ENCODE measurements at places on chromosomes 7 and 10.

- no peak for DNase-seq
Measured at GRCh38 chr10:131651674-131652437, 249.0 kb upstream of the PPP2R2D start.

- no peak for DNase-seq
Measured at GRCh38 chr7:87432536-87432935, 42.9 kb downstream of the ABCB4 start.

DNA sequence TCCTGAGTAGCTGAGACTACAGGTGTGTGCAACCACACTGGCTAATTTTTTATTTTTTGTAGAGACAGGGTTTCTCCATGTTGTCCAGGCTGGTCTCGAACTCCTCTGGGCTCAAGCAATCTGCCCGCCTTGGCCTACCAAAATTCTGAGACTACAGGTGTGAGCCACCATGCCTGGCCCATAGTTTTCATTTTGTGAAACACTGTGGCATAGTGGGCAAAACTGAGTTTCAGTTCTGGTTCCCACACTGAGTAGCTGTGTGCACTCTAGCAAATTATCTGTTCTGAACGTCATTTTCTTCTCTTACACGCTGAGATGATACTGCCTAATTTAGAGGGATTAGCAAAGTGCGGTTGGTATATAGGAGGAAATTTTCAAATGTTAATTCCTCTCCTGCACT, 13.5 kb downstream of the ATP5MK start:
- DNase-seq: no peak

DNA sequence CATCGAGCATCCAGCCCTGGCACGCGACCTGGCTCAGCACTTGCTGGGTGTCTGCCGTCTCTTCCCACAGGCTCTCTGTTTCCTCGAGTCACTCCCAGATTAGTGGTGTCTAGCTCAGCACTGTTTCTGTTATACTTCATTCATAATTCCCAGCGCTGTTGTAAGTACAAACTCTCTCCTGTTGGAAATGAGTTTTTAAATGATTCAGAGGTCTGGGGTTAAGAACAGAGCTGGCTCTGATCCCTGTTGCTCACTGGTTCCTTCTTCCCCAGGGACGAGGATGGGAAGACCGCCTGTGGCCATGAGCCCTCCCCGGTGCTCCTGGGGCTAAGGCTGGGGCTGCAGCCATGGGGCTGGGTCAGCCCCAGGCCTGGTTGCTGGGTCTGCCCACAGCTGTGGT, 17.3 kb upstream of the C10orf95 start:
- DNase-seq: no peak

DNA sequence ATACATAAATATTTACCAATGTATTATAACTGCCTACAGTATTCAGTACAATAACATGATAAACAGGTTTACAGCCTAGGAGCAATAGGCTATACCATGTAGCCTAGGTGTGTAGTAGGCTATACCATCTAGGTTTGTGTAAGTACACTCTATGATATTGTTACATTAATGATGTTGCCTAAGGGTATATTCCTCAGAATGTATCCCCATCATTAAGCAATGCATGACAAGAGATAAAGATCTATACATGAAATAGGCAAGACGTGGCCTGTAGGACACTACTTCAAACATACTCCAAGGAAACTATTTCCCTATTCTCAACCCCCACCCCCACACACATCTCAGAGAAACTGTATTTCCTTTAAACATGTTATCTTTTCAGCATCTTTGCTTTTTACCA, 15.3 kb upstream of the ADAM22 start:
- no peak for DNase-seq

- no peak for DNase-seq
Measured at GRCh38 chr10:131852176-131852822, 48.5 kb upstream of the PPP2R2D start.

DNA sequence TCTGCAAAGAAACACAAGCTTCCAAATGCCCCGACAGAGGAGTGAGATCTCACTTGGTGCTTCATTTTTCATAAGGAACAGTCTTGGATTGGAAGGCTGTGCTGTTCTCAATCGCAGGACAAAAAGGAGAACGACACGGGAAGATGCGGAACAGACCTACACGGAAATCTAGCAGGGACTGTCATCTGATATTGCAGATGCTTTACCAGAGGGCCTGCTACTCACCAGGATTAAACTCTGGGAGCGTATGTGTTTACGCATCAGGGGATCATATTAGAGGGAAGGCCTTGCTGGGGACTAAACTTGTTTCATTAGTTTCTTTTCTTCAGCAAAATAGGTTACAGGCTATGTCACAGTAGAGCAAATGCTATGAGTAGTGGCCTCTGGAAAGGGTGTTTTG, 82.8 kb upstream of the EEPD1 start:
- DNase-seq: no peak

GRCh38 chr7:46003896-46004875, 83.1 kb upstream of the IGFBP3 start:
- DNase-seq: no peak

GRCh38 chr10:64332551-64332950, 811.4 kb downstream of the REEP3 start:
- no peak for DNase-seq

GRCh38 chr7:98978672-98979071, 100.3 kb downstream of the TRRAP start:
- DNase-seq: no peak

GRCh38 chr7:111051832-111052231, 39.1 kb upstream of the LRRN3 start:
- no peak for DNase-seq

- no peak for DNase-seq
Measured at GRCh38 chr7:135768467-135768866, 19.9 kb upstream of the FAM180A start.

DNA sequence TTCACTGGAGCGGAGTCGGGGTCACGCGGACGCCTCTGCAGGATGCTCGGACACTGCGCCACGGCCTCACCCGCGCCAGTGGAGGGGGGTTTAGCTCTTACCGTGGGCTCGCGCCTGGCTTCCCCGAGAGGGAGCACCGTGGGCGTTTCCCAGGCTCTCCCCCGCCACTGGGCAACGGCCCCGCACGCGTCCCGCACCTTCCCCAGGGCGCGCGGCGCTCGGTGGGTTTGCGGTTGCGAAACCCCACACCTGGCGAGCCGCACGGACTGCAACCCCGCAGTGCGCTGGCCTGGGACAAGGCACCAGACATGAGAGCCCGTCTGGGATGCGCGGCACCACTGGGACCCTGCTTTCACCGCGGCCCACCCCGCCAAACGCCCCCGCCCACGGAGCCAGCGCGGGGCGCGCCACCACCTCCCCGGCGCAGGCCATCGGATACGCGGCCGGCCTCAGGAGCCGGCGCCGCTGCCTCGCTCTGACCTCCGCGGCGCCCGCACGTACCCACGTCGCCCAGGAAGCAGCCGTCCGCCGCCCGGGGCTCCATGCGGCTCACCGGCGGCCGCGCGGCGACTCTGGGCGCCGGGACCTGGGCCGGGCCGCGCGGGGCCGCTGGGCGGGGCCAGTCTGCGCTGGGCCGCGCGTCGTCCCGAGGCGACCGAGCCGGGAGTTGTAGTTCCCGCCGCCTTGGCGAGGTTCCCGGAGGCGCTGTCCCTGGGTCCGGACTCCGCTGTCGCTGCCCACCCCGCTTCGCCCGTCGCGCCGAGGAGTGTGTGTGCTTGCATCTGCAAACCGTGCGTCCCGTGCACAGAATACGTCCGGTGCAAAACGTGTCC, at the start of gene ASB13:
Gene ASB13, minus strand, starts transcription at position 588 of the 833 bp plus-strand sequence. Its CDS starts 44 bp downstream, at position 544.
- peak; percentile 12 for DNase-seq

- DNase-seq: no peak
Measured at GRCh38 chr10:29512425-29512974, 122.3 kb downstream of the SVIL start.

DNA sequence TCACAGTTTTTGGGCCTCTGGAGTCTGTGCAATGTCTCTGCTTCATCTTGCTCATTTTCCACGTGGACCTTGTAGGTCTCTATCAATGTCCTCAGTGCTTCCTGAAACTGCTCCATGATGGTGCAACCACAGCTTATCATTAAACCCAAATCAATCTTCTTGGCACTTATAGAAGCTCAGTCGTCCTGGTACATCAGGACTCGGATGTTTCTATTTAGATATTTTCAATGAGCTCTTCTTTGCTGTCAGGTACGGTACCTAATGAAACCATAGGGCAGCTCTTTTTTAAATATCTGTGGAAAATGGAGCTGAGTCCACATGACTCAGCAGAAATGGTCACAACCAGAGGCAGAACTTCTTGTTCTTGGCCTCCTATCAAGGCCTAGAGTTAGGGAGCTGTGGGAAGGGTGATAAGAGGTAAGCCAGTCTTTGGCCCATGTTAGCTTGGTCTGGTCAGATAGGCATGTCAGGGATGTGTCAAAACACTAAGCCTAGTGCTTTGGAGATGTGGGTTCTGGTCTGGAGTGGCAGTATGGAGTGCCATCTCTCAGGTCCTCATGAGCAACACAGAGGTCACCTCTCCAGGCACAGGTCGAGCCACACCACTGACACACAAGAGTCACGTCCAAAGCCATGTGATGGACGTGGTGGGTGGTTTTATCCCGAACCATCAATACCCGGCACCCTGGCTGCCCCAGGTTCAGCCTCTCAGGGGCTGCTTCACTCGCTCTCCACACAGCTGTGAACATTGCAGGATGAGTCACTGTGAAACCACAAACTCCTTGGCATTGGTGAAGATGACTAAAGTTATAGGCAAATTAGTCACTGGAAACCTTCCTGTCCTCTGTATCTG, 87.0 kb downstream of the TBXAS1 start:
- no peak for DNase-seq

DNA sequence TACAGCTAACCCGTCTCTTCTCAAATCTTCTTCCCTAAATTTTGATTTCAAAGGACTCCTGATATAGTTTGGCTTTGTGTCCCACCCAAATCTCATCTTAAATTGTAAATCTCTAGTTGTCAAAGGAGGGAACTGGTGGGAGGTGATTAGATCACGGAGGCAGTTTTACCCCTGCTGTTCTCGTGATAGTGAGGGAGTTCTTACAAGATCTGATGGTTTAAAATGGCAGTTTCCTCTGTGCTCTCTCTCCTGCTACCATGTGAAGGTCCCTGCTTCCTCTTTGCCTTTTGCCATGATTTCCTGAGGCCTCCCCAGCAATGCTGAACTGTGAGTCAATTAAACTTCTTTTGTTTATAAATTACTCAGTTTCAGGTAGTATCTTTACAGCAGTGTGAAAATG, 269.3 kb downstream of the POLR1F start:
- no peak for DNase-seq

GRCh38 chr7:71885487-71885886, 526.7 kb downstream of the CALN1 start:
- no peak for DNase-seq

DNA sequence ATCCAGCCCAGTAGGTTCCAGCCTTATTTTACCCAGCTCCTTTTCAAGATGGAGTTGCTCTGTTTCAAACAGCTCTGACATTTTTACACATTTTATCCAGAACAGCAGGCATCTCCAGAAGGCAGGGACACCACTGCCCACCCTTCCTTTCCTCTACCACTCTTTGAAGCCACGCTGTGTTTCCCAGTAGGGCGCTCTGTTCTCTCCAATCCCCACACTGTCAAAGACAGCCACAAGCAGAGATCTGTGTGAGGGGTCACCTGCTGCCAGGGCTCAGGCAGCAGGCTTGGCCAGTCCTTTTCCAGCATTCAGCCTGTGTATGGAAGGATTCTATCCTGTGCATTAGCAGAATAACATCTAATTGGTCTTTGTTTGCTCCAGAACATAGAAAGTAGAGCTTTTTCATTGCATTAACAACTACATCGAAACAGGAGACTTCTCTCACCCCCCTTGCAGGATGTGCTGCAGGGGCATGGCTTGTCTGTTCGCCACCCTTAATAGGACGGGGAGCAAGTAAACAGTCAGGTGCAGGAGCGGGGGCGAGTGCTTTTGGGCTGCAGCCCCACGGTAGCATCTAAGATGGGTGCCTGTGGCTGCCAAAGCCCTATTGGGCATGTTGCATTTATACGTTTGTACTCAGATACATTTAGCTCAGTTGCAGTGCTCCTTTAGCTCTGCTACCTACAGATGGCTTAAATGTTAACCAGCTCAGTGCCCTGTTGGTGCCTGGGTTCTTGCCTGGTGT, 326.1 kb downstream of the GALNT17 start:
- DNase-seq: no peak

GRCh38 chr10:47062441-47063200, 151.4 kb downstream of the PTPN20 start:
- no peak for DNase-seq

- no peak for DNase-seq
Measured at GRCh38 chr10:3128379-3129130, 44.0 kb downstream of the PITRM1 start.

- peak; percentile 22 for DNase-seq
Measured at GRCh38 chr7:130242198-130243014, 24.3 kb upstream of the CPA2 start.

- DNase-seq: no peak
Measured at GRCh38 chr7:111827863-111828504, 265.7 kb upstream of the IMMP2L start.

- no peak for DNase-seq
Measured at GRCh38 chr7:155000795-155001194, 2.1 kb downstream of the PAXIP1 start.

DNA sequence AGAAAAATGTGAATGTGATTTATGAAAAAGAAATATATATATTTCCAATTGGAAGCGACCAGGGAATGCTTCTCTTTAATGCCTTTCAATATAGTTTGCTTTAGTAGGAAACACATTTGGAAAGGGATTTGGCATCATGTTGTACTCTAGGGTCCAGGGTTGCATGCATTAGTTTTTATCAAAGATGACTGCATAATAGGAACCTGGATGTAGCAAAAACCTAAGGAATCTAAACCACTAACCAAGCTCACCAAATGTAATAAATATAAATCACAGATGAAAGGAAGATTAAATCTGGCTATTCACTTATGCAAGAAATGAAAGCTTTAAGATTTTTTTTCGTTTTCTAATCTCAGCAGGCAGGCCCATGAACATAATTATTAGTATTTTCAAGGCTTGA, 120.0 kb downstream of the ATXN7L1 start:
- DNase-seq: no peak

- peak; percentile 46 for DNase-seq
Measured at GRCh38 chr10:84352251-84352842, 24.0 kb downstream of the CCSER2 start.

GRCh38 chr7:158695726-158696452, 8.7 kb downstream of the NCAPG2 start:
- peak; percentile 36 for DNase-seq

- no peak for DNase-seq
Measured at GRCh38 chr10:21961847-21962246, 41.7 kb downstream of the DNAJC1 start.

DNA sequence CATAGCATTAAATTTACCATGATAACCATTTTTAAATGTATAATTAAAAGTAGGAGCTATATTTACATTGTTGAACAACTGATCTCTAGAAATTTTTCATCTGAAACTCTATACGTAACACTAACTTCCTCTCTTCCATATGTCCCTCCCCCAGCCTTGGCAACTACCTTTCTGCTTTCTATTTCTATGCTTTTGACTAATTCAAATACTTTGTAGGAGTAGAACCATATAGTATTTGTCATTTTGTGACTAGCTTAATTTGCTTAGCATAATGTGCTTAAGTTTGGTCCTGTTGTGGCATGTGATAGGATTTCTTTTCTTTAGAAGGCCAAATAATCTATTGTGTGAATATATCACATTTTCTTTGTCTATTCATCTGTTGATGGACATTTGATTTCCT, 225.3 kb upstream of the POT1 start:
- DNase-seq: no peak

All from T-helper 1 cell (primary cell).